ENCODE measurements at places on chromosomes 13 and 19. TPM values are rescaled to one million over a fixed set of nuclear protein-coding genes. Genes with fewer than 3 reads are reported as not detected.

DNA sequence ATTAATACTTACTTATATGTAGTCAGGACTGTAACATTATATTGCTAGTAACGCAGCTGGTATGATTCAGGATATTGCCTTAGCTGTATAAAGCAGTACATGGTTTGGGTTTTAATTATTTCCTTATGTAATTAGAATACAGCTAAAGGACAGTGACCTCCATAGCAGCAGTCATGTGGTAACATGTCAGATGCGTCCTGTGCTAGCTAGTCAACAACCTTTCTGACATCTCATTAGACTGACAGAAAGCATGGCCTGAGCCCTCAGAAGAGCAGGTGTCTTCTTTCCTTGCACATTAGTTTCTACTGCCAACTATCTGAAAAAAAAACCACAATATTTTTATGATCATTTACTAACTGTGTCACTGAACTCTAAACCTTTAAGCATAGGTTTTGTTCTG is 122.2 kb downstream of the MAB21L1 start:
- DNase-seq, result no peak

DNA sequence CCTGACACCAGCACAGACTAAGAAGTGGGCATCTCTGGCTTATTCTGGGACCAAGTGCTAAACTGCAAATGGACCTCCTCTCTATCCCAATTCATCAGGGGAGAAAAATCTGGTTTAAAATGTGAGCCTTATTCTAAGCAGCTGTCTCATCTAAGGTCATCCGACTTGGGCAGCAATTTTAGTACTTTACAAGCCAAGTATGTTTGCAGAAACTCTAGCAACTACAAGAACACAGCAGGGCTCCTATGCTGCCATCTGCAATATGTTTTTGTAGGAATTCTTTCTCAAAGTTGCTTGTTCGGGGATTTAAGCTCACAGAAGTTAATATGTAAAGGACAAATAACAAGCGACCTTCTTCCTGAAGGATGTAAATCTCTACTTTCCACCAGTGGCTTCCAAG is 113.1 kb downstream of the FOXO1 start:
- no peak for DNase-seq

Gene AMH
- 0.93 TPM for total RNA-seq

DNA sequence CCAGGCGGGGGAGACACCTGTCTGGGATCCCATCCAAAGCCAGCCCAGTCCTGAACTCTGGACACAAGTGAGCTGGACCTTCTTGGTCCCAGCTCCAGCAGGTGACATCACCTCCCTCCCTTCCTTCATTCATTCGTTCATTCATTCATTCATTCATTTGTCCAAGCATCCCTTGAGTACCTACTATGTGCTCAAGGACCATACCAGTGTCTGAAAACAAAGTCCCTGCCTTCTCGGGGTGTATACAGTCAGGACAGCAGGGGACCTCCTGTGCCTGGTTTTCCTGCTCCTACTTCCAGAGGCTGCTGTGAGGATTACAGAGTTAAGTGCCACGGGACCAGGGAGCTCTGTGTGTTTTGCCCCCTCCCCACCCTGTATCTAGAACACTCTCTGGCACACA is 14.0 kb downstream of the ACER1 start:
- no peak for DNase-seq

GRCh38 chr19:43575955-43576878 is 616 bp downstream of the PINLYP start:
- DNase-seq, result no peak

GRCh38 chr13:30115257-30115600 is 192.1 kb downstream of the KATNAL1 start:
- DNase-seq, result no peak

DNA sequence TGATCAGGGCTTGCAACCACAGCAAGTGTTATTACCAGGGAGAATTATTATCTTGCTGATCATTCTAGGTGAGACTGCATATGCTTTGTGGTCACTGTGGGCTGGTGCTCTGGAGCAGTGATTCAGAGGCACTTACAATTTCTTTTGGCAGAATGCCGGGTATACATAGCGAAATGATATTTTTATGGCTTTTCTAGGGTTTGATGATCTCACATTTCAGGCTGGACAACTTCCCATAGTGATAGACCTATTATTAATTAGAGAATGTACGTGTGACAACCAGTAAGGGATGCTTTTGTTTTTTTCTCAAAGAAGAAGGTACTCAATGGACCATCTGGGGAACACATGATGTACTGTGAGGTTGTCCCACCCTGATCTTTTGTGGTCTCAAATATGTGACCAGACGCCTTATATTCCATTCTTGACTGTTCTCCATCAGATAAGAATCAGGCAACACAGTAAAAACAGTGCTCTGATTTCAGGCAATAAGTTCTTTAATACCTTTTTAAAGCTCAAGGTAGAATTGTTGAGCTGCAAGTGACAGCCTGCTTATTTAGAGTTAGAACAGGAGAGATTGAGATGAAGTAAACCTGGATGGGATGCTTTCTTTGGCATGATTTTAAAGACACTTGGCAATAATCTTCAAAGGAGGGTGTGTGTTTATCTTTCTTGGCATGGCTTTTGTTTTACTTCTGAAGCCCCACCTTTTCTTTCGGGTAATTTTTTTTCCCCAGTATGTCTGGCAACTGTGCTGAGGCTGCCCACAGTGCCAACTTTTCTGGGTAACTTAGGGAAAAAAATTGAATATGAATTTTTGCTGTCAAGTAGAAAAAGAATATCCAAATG is 27.4 kb upstream of the SCEL start:
- DNase-seq, result no peak

DNA sequence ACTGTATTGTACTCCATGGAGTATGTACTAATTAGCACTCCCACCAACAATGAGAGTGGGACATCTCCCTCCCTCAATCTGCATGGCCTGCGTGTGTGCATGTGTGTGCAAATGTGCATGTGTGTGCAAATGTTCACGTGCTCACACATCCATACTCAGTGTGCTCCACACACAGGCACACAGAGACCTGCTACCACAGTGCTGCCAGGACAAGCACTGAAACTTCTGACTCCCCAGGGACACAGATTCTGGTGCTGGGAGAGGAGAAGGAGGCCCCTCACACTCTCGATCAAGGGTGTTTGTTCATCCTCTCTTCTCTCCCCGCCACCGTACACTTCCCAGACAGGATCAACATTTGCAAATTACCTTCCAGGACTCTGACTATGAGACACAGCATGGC is 37.8 kb upstream of the ZNF507 start:
- DNase-seq, result no peak

- no peak for DNase-seq
These were observed 53.6 kb downstream of the DGKH start for GRCh38 chr13:42101821-42102585.

- DNase-seq, result no peak
These were observed 45.3 kb downstream of the POLR1D start for GRCh38 chr13:27666951-27667350.

Gene CGB8
- not detected for total RNA-seq

GRCh38 chr13:44032802-44033201 is 153.1 kb downstream of the LACC1 start:
- no peak for DNase-seq

DNA sequence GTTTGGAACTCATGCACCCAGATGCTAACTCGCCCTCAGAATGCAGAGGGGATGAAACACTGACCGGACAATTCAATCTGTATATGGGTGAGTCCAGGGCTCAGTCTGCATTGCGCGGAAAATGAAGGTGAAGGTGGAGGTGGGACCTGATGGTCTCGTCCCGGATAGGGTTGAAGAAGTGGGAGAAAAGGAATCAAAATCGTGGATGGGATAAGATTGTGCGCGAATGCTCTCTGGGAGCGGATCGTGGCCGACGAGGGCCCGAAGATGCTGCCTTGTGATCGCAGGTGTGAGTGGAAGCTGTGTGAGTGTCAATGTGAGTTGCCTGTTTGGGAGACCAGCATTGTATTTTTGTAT is 594 bp upstream of the ZNF850 start:
- no peak for DNase-seq

GRCh38 chr13:52010890-52011631 is at the start of gene ATP7B:
Gene ATP7B, minus strand, starts transcription at chr13:52011450. Its CDS starts 113 bp downstream, at chr13:52011337.
- DNase-seq, result no peak

Gene FREM2
- 0.61 TPM for total RNA-seq

DNA sequence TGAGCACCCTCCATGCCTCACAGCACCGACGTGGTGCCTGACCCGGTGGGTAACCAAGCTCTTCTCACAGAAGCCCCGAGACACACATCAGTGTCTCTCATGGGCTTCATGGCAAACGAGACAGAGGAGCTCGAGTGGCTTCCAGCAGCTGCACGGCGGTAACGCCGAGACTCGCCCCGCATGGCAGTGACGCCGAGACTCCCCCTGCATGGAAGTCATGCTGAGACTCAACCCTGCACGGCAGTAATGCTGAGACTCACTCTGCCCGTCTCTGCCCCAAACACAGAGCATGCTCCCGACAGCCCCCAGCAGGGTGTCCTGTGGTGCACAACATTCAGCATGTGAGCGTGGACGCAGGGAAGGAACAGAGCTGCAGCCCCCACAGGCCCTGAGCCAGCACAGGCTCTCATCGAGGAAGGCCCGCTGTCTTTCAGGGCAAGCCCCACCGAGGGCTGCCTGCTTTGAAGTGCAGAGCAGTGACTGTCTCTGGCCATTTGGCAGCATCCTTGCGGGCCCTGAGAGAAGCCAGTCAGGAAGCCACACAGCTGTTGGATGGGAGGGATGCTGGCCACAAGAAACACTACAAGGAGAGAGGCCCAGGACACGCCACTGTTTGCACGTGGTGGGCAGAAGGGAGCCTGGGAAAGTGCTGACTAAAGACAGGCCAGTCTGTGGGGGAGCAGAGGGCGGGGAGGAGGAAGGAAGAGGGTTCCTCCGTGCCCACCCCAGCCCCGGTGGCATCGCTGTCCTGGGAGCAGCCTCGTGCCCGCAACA is 9.5 kb downstream of the GAS6 start:
- peak; percentile 88 for DNase-seq

Gene MADCAM1
- 1.7 TPM for total RNA-seq

Gene SAMD4B
- total RNA-seq, result 82.3 TPM

DNA sequence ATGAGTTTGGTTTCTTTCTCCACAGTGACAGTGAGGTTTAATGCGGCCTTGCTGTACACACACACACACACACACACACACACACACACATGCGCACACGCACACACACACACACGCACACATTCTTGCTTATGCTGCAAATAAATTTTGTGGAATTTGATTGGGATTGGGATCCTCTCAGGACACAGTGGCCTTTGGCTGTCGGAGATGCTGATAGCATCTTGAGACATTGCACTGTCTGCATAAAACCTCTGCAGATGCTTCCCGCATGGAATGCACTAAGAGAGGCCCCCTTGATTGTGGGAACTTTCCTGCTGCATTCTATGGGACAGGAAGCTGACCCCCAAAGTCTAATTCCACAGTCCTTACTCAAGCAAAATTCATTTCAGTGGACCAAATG is 145.6 kb downstream of the FLT1 start:
- DNase-seq, result no peak

Gene BRSK1
- 1.2 TPM for total RNA-seq

- no peak for DNase-seq
These were observed 74.1 kb downstream of the DCLK1 start for GRCh38 chr13:36057041-36057440.

Gene TRPM4
- 17.0 TPM for total RNA-seq

DNA sequence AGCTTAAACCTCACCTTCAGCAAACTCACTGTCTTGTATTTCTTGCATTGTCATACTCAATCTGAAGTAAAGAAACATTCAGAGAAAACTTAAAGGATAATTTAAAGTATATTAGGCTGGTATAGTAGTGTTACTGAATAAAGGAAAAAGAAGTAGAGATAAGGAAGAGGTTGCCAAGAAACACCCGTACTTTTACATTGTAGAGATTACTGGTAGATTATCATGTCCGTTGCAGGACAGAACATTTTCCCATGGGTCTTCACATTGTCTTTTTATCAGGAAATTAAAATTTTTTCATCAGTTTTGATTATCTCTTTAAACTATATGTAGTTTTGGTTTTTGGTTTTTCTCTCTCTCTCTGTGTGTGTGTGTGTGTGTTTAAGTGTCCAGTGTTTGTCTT is 19.9 kb upstream of the GPR183 start:
- no peak for DNase-seq

- DNase-seq, result no peak
These were observed 108.2 kb downstream of the SIPA1L3 start for GRCh38 chr19:38015216-38015615.

Gene IL11
- not detected for total RNA-seq

Gene ATP8B3
- 0.80 TPM for total RNA-seq

- no peak for DNase-seq
These were observed 7.2 kb downstream of the RNU6-9 start for GRCh38 chr19:900302-901111.

DNA sequence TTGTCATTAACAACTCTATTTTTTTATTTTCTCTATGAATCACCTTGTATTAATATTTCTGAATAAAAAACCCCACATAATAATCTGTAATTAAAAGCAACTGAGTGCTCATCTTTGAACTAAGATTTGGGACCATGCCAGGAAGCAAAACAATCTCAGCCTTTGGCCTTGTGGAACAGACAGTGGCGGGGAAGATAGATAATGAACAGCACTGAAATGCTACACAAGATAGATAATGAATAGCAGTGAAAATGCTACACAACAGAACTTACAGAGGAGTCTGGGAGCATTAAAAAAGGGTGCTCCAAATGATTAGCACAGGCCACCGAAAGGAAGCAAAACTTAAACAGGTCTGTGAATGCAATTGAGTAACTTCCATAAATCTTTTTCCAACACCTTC is 134.9 kb downstream of the GPC5 start:
- no peak for DNase-seq
